ENCODE measurements at places on chromosomes 16 and 17.

- no peak for DNase-seq
These were observed 78.9 kb upstream of the GNG13 start for GRCh38 chr16:879461-879861.

DNA sequence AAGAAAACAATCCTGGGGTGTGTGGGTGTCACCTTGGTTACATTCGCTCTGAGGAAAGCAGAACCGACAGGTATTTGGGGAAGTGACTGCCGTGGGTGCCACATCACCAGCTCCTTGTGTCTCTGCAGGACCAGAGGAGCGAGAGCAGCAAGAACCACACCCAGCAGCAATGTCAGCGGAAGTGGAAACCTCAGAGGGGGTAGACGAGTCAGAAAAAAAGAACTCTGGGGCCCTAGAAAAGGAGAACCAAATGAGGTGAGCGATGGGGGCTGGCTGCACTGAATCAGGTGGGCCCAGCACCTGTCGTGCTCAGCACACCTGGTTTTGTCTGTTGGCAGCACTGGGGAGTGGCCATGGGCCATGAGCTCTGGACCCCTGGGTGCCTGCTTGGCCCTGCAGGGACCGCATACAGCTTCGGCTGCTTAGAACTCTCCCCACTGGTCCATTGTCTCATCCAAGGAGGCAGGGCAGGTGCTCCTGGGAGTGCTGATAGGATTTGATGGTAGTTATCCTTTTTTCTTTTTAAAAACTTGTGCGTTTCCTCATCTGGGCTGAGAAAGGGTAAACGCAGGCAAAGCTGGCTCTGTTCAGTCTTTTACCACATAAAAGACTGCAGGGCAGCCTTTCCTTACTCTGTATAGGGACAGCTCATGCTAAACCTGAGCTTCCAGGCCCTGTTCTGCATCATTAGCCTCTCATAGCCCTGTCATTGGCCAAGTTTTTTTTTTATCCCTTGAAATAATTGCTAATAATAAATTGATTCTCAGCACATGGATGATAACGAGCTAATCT lies 29.4 kb downstream of the HMOX2 start:
- DNase-seq, result peak; percentile 41

DNA sequence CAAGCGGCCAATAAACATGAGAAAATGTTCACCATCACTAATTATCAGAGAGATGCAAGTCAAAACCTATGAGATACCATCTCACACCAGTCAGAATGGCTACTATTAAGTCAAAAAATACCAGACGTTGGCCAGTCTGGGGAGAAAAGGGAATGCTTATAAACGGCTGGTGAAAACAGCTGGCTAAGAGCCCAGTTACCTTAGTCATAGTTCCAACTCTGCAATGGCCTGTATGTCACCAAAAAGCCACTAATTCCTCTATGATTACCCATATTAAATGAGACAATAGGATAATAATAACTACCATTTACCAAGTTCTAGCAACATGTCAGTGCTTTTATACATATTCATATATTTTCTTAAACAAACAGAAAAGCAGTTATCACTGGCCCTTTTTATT lies 42.9 kb upstream of the CDRT4 start:
- no peak for DNase-seq

GRCh38 chr17:41404024-41404671 lies 6.7 kb upstream of the KRT31 start:
- DNase-seq, result no peak
